ENCODE measurements at places on chromosomes 7 and 10. TPM values are rescaled to one million over a fixed set of nuclear protein-coding genes. Genes with fewer than 3 reads are reported as not detected.

DNA sequence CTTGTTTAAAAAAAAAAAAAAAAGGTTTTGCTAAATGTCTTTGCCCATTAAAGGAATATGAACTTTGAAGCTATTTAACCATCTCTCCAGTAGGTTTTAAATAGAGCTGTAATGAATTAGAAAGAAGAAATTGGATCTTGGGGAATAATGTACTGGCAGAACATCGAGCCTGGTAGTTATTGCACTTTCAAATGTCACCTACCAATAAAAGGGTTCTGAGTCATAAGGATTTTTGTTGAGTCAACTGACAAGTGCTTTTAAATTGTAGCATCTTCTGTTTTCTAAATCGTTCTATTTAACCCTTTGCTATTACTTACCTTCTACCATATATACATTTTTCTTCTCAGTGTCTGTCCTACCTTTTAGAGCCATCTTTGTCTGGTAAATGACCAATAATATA, 10.7 kb downstream of the CUTC start:
- peaks cover 55% of the 10 kb centered on the region for H3K36me3 ChIP-seq
- no peak for DNase-seq
- no peak overlapping the region for H3K27ac ChIP-seq
- H3K4me1 ChIP-seq, result peaks cover 9% of the 10 kb centered on the region

DNA sequence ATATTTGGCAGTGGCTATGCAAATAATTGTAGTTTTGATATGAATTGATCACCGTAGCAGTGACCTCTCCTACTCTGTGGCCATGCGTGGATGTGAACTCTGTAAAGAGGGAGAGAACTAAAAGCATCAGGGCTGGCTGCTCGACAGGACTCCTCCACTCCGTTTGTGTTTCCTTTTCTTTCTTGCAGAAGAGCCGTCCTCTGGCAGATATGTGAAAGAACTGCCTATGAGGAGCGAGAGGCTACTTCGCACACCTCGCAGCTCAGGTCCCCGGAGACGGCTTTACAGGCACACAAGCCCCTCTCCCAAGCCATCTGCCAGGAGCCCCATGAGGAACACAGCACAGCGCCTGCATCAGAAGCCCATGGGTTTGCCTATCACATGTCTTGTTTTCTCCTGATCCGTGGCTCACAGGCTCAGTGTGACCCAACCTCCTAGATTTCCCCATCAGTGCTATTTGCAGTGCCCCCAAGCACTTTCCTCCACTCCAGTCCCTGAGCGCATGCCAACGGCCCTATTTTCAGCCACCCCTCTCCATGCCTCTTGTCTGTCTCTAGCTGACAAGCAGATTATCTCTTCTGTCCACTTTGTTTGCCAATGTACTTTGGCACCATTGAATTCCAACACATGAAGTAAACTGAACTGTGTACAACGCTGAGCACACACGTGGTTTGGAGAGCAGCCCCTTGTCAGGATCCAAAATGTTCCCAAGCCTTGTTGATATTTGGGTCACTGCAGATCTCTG, 164.3 kb upstream of the AKR1E2 start:
- H3K36me3 ChIP-seq, result no peaks in the 10 kb centered on the region
- peaks cover 16% of the 10 kb centered on the region for H3K27me3 ChIP-seq

DNA sequence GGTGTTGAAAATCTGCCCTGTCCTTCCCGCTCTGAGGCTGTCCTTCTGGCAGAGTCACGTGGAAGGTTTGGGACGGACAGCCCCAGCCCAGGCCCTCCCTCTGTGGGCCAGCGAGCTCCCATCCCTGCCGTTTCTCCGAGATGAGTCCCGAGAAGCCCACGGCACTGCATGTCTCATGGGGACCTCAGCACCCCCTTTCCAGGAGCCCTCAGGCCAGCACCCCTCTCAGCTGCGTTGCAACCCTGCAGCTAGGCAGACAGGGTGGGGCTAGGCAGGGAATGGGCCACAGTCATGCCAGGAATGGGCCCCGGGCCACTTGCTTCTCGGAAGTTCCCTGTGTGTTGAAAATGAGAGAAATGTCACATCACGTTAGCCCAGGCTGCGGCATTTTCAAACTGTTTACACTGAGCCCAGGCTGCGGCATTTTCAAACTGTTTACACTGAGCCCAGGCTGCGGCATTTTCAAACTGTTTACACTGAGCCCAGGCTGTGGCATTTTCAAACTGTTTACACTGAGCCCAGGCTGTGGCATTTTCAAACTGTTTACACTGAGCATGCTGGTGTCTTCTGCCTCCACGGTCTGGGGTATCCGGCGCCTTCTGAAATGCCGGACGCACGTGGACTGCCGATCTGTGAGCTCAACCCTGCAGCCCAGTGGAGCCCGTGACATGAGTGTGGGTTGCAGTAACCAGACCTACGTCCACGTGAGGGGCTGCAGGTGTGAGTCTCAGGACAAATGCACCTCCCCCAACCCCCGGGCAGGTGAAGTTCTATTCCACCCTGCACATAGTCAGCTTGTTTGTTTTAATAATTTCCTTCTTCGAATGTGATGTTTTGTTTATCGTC, 42.6 kb downstream of the FAM20C start:
- no peaks in the 10 kb centered on the region for H3K4me1 ChIP-seq
- H3K27ac ChIP-seq, result no peak overlapping the region
- H3K36me3 ChIP-seq, result no peaks in the 10 kb centered on the region

DNA sequence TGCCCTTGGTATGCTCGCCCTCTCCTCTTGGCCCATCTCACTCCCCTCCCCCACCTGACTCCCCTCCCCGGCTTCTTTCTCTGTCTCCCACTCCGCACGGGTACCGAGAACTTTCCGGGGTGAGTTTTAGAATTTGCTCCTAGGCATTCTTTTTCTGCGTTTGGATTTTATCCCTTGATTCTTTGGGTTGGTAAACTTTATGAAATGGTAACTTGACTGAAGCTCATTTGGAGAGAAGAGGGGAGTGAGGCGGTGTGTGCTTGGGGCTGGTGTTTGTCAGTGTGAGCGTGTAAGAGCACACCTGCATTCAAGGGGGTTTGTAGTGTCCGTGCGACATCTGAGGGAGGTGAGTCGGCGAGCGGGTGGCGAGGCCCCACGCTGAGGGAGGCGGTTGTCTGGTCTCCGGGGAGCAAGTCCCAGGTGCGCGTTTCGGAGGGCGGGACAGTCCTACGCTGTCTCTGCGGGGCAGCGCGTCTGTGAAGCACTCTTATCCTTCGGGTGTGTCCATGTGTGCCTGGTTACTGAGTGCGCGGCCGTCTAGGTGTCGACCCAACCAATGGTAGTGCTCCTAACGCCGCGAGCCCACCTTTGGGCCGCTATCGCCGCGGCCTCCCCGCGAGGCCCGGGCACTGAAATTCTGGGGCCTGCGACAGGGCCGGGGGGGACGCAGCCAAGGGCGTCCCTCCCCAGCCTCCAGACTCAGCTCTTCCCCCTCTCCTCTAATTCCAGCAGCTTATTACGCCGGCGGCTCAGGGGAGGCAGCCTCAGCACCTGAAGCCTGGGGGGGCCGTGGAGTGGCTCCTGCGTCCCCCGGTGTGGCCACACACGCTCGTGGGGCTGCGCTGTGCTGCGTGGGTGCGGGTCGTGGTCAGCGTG, 2.6 kb upstream of the ZNF503 start:
- peaks cover 51% of the 10 kb centered on the region for H3K27me3 ChIP-seq
- H3K27ac ChIP-seq, result no peak overlapping the region
- H3K4me3 ChIP-seq, result peak overlapping the region; percentile 34
- no peaks in the 10 kb centered on the region for H3K36me3 ChIP-seq
- no peak for DNase-seq
- H3K4me1 ChIP-seq, result peaks cover 18% of the 10 kb centered on the region

DNA sequence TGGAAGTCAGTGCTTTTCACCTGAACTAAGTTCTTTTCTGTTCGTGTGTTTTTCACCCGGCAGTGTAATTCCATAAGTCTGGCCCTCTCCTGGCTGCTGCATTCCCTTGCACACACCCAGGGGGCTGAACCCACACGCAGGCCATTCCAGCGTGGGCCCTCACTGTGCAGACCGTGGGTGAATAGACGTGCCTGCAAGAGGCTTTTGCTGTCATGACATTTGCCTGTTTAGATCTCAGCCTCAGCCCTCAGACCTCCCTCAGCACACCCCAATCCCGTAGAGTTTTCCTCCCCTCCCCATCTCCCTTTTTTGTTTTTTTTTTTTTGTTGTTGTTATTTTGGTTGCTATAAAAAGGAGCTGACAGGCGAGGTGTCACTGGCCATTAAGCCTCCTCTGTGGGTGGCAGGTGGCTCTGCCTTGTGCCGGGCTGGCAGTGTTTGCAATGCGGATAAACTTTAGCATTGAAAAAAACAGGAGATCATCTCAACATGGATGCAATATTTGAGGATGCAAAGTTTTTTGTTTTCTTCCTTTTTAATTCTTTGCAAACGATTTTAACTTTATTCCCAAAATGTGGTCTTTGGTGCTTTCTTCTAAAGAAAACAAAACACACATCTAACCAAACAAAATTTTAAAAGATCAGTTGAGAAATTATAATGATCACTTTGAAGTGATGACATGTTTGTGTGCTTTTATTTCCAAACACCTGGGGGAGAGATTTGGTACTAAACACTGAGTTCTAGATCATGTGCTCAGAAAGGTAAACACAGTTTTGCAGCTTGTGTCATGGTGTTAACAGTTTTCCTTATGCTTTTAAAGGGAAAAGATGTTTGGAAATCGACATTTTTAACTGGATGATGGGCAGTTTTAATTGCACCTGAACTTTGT, 58.8 kb downstream of the WDR37 start:
- peaks cover 55% of the 10 kb centered on the region for H3K4me1 ChIP-seq
- no peak overlapping the region for H3K4me3 ChIP-seq
- H3K27ac ChIP-seq, result no peak overlapping the region
- H3K36me3 ChIP-seq, result peaks cover 29% of the 10 kb centered on the region
- H3K27me3 ChIP-seq, result no peaks in the 10 kb centered on the region

- H3K4me3 ChIP-seq, result no peak overlapping the region
- H3K4me1 ChIP-seq, result no peaks in the 10 kb centered on the region
- no peak overlapping the region for H3K27ac ChIP-seq
- H3K27me3 ChIP-seq, result no peaks in the 10 kb centered on the region
- no peaks in the 10 kb centered on the region for H3K36me3 ChIP-seq
Measured at GRCh38 chr7:128814499-128814898, 15.7 kb upstream of the FLNC start.

DNA sequence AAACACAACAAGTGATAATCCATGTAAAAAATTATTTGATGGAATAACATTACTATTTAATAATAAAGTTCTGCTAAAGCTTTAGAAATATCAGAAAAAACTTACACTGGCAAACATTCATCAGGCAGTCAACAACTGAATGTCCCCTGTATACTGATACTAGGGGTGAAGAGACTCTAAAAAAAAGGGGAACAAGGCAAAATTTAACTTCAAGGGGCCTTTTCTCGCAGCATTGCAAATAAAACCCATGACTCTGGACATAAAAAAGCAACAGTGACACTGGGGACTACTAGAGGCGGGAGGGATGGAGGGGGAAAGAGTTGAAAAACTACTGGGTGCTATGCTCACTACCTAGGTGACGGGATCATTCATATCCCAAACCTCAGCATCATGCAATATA, 5.8 kb upstream of the IFRD1 start:
- no peak for DNase-seq
- H3K27ac ChIP-seq, result no peak overlapping the region
- no peak overlapping the region for H3K4me3 ChIP-seq
- H3K36me3 ChIP-seq, result no peaks in the 10 kb centered on the region
- H3K27me3 ChIP-seq, result no peaks in the 10 kb centered on the region

DNA sequence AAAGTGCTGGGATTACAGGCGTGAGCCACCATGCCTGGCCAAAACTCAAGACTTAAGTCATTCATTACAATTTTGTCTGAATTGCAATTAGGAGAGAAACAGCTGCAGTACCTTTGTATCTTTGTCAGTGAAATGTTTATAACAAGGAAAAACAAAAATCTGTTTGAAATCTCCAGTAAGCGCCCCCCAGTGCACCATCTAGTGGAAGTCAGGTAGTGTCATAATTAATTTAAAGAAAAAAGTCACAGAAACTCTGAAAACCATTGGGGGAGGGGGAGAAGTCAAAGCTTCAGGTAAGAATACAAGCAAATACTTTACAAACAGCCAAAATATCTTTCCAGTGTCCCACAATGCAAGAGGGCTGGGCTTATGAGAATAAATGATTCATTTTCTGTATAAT, 2.8 kb downstream of the MPP7 start:
- H3K27me3 ChIP-seq, result peaks cover 10% of the 10 kb centered on the region
- no peak overlapping the region for H3K27ac ChIP-seq
- DNase-seq, result no peak
- no peaks in the 10 kb centered on the region for H3K36me3 ChIP-seq
- H3K4me1 ChIP-seq, result peaks cover 24% of the 10 kb centered on the region
- no peak overlapping the region for H3K4me3 ChIP-seq

- peaks cover 2% of the 10 kb centered on the region for H3K36me3 ChIP-seq
- H3K4me1 ChIP-seq, result peaks cover 28% of the 10 kb centered on the region
- no peak overlapping the region for H3K27ac ChIP-seq
- H3K4me3 ChIP-seq, result no peak overlapping the region
- DNase-seq, result no peak
- H3K27me3 ChIP-seq, result no peaks in the 10 kb centered on the region
Measured at GRCh38 chr7:105198223-105198622, 184.2 kb downstream of the KMT2E start.

- no peaks in the 10 kb centered on the region for H3K27me3 ChIP-seq
- H3K27ac ChIP-seq, result no peak overlapping the region
- H3K4me1 ChIP-seq, result no peaks in the 10 kb centered on the region
- DNase-seq, result no peak
- no peak overlapping the region for H3K4me3 ChIP-seq
Measured at GRCh38 chr10:36263871-36264270, 621.8 kb upstream of the FZD8 start.

Gene ARHGEF5
- total RNA-seq, result 3.8 TPM

Gene AEBP1
- 2.4 TPM for total RNA-seq

Gene PRPS1L1
- not detected for total RNA-seq

Gene C10orf143
- total RNA-seq, result 2.4 TPM
